Stimulated activated naive CD4-positive, alpha-beta T cell treated with Interleukin-2 at 50 U/mL for 16 hours (primary cell): ENCODE measurements at places on chromosomes 7 and 10.

- no peak for DNase-seq
Observed at GRCh38 chr10:113425541-113425951, 127.3 kb upstream of the HABP2 start.

DNA sequence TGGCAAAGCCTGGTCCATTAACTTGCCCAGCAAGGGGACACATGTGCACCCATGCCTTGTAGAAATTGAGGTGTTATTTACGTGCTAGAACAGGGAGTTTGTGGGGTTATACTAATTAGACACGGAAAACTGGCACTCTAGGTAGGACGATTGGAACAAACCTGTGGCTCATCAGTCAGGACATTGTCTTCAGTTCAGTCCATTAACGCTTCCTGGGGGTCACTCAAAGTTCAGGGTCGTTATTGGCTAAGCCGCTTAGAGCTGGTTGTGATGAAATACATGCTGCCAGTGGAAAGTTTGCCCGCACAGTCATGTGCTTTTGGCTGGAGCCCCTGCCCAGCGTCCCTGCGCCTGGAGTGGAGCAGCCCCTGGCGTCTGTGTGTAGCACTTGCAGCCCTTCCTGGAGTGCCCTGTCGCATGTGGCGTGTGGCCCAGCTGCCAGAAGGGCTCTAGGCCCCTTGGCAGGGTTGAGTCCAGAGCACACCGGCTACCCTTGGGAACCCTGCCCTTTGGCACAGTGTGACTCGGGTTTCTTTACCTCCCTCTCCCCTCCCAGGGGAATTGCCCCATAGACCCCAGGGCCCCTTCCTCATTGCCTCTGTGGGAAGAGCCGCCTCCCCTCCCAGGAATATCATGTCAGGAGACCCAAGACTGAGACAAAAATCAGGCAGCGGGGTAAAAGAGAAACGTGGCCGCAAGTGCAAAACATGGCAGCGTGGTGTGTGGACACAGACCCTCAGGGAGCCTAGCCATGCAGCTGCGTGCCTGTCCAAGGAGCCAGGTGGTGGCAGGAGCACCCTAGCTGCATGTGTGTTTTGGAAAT is 9.8 kb downstream of the ZNF775 start:
- DNase-seq = no peak

GRCh38 chr10:11081408-11081807 is 63.7 kb downstream of the CELF2 start:
- no peak for DNase-seq

DNA sequence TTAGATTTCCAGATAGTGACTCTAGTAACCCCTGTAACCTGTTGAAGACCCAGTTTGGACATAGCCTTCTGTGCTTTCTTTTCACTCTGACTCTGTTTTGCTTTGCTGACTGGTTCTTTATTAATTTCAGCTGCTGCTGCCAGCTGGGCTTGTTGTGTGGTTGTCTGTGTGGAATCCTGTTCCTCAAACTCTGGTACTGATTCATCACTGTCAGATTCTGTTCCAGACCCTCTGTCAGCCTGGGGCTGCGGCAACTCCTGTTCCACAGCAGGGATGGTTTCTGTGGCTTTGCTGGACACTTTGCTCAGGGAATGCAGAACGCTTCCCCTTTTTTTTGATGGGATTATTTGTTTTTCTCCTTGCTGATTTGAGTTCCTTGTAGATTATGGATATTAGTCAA is 104.9 kb downstream of the SEC23IP start:
- no peak for DNase-seq

- no peak for DNase-seq
Observed at GRCh38 chr7:29877196-29877595, 70.9 kb downstream of the WIPF3 start.

DNA sequence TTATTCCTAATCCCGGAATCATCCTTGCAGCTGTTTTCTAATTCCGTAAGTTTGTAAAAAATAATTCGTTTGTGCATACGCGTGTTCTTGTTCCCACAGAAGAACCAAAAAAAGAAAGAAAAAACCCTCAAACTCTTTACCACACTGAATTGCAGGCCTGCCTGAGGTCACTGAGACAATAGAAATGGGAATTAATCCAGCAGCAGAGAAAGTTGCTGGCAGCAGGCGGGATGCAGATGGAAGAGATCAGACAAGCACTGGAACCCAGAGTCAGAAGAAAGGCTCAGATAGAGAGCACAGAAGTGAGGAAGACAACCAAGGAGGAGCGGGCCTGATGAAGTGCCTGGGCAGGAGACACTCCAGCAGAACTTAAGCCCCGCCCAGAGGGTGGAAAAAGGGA is 141.5 kb upstream of the VWC2 start:
- no peak for DNase-seq

DNA sequence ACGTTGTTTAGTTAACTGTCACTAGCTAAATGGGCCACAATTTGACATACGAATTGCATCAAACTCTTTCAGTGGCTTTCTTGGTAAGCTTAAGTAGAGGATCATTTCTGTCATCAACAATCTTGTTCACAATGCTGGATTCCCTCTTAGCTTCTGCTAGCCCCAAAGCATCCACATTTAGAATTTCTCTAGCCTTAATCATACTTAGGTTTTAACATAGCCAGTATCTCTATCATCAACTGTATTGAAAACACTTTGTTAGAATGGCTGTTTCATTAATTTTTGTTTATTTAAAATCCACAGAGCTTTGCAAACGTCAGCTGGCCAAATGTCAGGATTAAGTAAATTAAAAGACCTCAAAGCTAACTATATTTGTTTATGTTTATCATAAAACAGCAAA is 41.1 kb downstream of the ABRAXAS2 start:
- no peak for DNase-seq
